ENCODE measurements at places on chromosomes 11 and 22.

DNA sequence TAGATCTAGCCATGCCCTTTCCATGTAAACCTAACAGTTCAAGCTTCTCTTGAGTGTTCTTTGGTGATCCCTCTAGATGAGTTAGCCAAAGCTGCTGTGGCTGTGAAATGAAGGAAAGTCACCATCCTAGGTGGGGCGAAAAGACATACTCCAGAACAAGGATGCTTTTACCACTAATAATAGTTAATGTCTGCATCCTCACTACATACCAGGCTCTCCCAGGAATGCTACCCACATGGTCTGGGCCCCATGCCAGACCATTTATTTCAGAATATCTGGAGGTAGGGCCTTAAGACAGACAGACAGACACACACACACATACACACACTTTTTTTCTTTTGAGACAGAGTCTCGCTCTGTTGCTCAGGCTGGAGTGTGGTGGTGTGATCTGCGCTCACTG is 14.7 kb downstream of the ABTB2 start:
- no peak for DNase-seq

GRCh38 chr11:124951341-124951740 is 2.7 kb upstream of the CCDC15 start:
- peak; percentile 17 for DNase-seq

DNA sequence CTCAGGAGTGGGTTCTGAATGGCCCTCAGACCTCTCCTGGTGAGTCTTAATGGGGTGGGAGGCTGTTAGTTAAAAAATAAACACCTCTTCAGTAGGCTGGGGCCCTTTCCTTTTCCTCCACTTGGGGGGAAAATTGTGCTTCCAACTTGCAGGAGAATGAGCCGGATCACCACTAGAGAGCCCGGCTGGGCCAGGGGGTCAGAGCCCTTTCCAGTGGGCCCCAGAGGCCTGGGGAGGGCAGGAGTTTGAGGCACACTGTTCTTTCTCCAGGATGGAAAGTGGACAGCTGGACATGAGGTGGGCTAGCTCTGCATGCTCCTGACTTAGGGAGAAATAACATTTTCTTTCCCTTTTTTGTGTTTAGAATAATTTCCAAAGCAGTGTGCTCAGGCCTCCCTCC is 32.8 kb downstream of the B3GAT1 start:
- DNase-seq: no peak

DNA sequence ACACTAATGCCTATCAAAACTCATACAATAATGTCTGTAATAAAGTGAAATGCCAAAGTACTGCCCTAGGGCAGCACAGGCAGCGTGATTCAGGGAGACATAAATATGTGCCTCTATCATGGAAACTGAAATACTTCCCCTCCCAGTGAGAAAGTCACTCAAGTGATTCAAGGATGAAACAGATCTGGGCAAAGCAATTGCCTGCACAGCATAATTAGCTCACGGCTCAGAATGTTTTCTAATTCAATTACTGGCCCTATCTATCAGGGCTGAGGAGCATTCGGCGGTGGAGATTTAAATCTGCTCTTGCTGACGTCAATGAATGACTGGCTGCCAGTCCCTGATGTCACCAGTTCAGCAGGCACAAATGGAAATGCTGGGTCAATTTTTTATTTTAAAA is 27.7 kb upstream of the PPP2R1B start:
- no peak for DNase-seq

DNA sequence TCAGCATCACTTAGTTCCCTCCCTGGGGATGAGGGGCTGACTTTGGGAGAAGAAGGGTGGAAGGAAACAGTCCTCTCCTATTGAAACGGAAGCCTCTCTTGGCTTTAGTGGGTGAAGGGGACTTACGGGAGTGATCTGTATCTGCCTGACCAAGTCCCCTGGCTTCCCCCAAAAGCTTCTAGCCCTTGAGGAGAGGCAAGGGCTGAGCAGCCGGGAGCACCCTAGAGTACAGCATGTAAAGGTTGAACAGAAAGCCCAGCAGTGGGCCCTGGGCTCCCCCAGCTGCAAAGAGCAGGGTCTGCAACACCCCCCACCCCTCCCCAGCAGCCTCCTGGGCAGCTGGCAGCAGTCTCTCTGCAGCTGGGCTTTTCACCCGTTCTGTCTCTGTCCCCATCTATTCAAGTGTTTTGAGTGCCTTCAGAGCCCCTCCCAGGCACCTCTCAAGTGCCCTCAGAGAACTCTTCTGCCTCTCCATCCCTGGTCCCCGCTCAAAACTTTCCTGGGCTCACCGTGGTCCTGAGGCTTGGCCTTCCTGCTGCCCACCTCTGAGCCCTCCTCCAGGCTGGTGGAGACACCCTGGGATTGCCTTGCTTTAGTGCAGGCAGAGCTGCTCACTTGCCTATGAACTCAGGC is 2.7 kb downstream of the CAPN5 start:
- no peak for DNase-seq

DNA sequence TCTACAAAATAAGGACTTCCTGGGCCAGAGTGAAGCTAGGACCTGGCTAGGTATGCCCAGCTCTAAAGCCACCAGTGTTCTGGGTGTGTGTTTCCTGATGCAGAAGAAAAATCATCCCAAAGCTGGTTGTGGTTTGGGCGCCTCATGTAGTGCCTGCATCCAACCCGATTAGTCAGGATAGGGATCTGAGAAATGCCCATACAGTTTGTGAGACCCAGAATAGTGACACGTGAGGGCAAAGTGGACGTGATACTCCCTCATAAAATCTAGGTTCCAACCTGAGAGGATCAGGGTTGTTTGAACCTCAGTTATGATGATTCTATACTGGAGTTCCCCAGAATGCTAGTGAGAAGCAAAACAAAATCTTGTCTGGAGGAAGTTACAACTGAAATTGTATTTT is 238.4 kb downstream of the TBC1D22A start:
- no peak for DNase-seq

GRCh38 chr11:96173422-96173821 is 169.6 kb downstream of the MAML2 start:
- no peak for DNase-seq

DNA sequence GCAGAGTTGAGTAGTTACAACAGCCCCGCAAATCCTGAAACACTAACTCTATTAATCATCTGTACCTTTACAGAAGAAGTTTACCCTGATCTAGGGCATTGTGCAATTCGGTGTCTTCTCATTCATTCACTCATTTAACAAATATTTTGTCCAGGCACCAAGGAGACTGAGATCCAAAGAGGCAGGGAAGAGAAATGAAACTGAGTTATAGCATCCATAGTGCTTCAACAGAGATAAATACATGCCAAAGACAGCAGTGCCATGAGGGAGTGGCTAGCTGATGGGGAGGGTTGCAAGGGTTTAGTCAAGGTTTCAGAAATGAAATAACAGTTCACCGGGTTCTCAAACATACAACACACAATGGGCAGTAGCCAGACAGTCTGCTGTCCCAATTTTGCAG is 40.2 kb upstream of the MTNR1B start:
- no peak for DNase-seq
